Stimulated activated CD4-positive, alpha-beta T cell treated with anti-CD3 and anti-CD28 coated beads, Interleukin-2, amount 100 ng/mL, for 4 hours (primary cell): ENCODE measurements at places on chromosomes 3 and 15.

DNA sequence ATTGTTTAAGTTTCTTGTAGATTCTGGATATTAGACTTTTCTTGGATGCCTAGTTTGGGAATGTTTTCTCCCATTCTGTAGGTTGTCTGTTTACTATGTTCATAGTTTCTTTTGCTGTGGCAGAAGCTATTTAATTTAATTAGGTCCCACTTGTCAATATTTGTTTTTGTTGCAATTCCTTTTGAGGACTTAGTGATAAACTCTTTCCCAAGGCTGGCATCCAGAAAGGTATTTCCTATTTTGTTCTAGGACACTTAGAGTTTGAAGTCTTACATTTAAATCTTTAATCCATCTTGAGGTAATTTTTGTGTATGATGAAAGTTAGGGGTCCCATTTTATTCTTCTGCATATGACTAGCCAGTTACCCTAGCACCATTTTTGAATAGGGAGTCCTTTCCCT, 54.9 kb downstream of the MME start:
- DNase-seq = no peak

- DNase-seq = no peak
Measured at GRCh38 chr3:141388823-141389621, 20.7 kb downstream of the ZBTB38 start.

- DNase-seq = no peak
Measured at GRCh38 chr3:154421083-154421482, 8.9 kb downstream of the GPR149 start.

DNA sequence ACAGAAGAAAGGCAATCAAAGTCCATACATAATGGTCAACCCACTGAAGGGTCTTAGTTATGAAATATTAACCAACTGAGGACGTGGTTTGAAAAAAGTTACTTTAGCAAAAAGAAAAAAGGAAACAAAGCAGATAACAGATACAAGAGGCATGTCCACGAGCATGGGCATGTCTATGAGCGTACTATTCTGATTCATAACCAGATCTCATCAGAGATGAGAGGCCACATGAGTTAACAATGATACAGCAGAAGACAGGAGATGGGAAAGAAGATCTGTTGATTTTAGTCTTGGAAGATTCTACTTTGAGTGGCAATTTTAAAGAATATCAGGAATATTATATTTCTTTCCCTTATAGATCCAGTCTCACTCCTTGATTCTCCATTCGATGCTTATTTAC, 262.9 kb upstream of the SLITRK3 start:
- DNase-seq = no peak

DNA sequence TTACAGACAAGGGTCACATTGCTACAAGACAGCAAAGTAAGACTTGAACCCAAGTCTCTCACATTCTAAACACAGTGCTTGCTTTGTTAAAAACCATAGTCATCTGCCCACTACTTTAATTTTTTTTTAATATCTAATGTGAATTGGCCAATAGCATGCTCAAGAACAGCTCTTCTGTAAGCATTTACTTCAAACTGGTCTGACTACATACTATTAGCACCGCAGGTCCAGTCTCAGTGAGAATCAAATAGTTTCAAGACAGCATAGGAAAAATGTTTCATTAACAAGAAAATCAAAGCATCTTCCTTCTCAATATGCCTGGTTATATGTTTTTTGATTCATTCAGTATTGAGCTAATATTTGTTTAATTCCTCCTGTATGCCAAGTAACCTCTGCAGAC, 419.9 kb downstream of the ERC2 start:
- no peak for DNase-seq

DNA sequence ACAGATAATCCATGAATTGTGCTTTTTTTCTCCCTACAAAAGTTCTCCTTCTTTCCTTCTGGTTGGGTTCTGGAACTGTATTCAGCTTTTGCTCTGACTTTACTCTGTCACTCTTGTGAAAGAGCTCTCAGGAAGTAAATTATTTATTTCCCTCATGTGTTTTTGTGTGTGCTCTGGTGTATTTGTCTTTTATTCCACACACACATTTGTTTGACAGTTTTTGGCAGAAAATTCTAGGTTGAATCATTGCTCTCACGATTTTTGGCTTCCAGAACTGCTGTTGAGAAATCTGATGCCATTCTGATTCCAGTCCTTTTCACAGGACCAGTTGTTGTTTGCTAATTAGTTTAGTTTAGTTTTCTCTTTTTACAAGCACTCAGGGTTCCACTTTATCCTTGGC, 172.8 kb downstream of the PLCH1 start:
- no peak for DNase-seq

- no peak for DNase-seq
Measured at GRCh38 chr15:28005004-28005527, 94.0 kb downstream of the OCA2 start.

DNA sequence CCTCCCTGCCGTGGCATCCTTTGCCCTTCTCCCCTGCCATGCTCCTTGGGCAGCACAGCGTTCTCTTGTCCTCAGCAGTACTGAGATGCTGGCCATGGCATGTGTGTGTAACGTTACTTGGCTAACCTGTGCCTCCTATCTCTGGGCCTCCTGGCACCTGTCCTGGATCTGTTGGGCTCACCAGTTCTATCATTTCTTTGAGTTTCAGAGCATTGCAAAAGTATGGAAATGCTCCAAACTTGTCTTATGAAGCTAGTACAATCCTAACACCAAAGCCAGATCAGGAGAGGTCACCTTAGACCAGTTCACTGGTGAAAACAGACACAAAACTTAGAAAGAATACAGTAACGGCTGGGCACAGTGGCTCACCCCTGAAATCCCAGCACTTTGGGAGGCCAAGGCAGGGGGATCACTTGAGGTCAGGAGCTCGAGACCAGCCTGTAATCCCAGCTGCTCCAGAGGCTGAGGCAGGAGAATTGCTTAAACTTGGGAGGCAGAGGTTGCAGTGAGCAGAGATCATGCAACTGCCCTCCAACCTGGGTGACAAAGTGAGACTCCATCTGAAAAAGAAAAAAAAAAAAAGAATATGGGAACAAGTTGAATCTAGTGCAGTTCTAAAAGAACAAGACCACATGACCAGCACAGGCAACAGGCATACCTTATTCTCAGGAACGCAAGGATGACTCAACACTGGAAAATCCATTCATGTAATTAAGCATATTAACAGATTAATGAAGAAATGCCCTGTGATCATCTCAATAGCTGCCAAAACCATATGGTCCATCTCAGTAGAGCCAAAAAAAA, 62.4 kb upstream of the TRPM1 start:
- DNase-seq = no peak

- no peak for DNase-seq
Measured at GRCh38 chr3:170531657-170532335, 54.1 kb downstream of the SLC7A14 start.

DNA sequence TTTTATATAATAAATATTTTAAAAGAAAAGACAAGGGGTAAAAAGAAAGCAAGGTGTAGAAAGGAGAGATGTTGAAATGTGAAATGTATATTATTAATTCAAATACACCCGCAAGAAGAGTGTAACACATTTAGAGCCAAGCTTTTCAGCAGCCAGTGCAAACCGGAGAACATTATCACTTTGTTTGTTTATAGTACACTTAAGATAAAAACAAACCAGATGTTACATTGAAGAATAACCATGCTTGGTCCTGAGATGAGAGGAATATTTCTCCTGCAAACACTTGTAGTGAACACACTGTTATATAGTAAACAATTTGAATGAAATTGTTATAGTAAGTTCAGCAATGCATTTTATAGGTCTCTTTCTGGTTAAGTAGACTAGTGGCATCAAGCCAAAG, 1441.5 kb downstream of the OTOL1 start:
- no peak for DNase-seq

- DNase-seq = no peak
Measured at GRCh38 chr15:68709876-68710275, 110.8 kb downstream of the ANP32A start.
